Umbilical cord (tissue), 2 donors: ENCODE measurements at places on chromosomes 16 and 17.

DNA sequence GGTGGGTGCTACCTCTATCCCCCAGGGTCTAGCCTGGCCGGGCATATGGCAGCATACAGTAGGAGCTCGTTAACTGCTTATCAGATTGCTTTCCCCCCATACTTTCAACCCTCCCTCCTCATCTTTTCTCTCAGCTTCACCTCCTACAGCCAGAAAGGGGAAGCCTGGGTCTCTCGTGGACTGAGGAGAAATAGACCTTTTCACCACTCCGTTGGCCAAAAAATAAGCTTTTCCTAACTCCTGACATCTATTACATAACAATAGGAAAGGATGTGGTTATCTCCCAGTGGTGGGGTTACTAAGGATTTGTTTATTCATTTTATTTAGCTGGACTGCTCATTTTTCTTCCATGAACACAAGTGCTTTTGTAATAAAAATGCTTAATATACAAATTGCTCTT lies 9.0 kb upstream of the CXCL16 start:
- DNase-seq: no peak

GRCh38 chr16:47519996-47520679 lies 59.0 kb downstream of the PHKB start:
- no peak for DNase-seq

- DNase-seq: no peak
These were observed 78.8 kb downstream of the BRIP1 start for GRCh38 chr17:61784510-61784909.

DNA sequence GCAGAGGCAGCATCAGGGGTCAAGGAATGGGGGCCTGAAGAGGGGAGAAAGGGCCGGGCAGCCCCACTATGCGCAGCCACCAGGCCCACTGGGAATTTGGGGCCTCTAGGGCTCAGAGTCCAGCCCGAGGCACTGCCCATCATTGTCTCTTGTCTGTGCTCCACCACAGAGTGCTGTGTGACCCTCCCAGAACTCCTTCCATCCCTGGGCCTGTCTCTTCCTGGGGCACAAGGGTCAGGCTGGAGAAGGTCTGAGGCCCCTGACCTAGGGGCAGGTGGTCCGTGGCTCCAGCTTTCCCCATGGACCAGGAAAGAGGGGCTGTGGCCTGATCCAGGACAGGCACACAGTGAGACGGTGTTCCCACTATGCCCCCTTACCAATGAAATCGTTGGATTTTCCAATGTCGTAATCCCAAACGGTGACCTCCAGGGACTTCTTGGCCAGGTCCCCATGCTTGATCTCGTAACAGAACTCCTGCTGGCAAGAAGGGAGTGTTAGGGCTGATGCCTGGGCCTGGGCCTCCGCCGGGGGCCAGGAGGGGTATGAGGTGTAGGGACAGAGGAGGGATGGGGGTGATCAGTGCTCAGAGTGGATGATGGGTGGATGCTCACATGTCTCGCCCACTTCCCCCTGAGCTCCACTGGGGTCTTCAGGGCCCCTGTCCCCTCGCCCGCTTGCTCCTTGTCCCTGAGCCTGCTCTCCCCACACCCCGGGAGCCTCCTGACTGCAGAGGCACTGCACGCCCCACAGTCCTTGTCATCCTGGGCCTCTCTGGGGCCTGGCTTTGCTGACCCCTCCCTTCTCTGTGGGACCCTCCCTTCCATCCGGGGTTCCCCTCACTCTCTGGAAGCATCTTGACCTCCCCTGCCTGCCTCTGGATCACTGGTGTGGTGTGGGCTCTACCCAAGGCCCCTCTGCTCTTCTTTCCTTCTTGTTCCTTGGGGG lies 10.7 kb downstream of the SCGB1C2 start:
- DNase-seq: no peak

DNA sequence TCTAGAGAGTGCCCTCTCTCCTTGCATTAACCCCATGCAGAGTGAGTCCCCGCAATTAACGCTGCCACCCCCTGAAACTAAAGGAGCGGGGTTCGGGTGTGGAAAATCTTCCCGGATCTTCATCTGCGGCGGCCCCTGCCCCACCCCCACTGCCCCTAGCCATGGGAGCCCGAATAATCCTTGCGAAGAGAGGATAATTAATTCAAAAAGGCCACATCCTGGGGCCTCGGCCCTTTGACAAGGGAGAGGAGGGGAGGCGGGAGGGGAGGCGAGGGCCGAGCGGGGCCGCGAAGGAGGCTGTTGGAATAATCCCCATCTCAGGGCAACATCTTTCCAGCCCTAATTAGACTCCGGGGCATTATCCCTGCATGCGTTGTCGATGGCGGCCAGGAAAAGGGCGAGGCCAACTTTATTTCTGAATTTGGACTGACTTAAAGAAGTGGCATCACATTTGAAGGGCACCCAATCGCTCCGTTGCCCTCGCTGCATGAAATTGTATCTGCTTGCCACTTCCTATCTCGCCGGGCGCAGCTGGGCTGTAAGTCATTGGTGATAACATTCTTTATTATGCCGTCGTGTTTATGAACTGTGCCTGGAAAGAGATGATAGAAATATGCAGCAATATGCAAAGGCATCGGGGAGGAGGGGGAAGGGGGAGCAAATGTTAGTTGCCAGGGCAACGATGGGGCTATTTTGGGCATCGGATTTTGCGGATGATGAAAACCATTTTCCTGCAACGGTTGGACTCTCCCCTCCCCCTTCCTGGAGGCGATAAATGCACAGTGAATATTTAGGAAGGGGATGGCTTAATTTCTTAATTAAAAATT lies 387.1 kb upstream of the TNRC6C start:
- peak; percentile 89 for DNase-seq
